Stimulated activated CD4-positive, alpha-beta T cell treated with anti-CD3 and anti-CD28 coated beads, TNF-alpha, amount 100 ng/mL, for 24 hours (primary cell): ENCODE measurements at places on chromosomes 1 and 21.

- DNase-seq = no peak
Observed at GRCh38 chr1:28925350-28925891, 11.1 kb downstream of the EPB41 start.

DNA sequence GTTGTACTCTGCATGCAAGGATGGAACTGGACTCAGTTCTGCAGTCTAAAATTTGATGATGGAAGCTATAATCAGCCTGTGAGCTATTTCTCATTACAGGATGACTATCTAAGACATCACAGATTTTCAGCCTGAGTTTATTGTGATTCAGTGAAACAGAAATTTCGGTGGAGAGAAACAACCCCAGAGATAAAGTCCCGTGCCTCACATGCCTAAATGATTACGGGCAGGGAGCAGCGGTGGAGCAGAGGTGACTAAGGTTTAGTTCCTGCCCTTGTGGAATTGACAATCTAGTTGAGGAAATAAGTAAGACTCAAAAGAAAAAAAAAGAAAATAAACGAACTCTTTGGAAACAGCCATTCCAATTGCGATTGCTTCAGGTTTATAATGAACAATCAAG is 96.9 kb downstream of the GRIK3 start:
- no peak for DNase-seq

- DNase-seq = no peak
Observed at GRCh38 chr1:209443361-209443931, 140.1 kb upstream of the CAMK1G start.

GRCh38 chr1:175272361-175272760 is 79.8 kb upstream of the KIAA0040 start:
- DNase-seq = no peak

GRCh38 chr1:151485685-151486255 is 25.4 kb upstream of the CGN start:
- no peak for DNase-seq

GRCh38 chr1:98931128-98931835 is 73.4 kb downstream of the PLPPR5 start:
- DNase-seq = no peak

GRCh38 chr1:207867136-207868109 is 43.5 kb downstream of the CD34 start:
- DNase-seq = no peak

GRCh38 chr1:23590058-23590783 is 30.9 kb upstream of the ID3 start:
- no peak for DNase-seq

- DNase-seq = no peak
Observed at GRCh38 chr1:152444045-152444444, 30.0 kb upstream of the CRNN start.

GRCh38 chr1:30487042-30487441 is 236.3 kb downstream of the MATN1 start:
- no peak for DNase-seq

DNA sequence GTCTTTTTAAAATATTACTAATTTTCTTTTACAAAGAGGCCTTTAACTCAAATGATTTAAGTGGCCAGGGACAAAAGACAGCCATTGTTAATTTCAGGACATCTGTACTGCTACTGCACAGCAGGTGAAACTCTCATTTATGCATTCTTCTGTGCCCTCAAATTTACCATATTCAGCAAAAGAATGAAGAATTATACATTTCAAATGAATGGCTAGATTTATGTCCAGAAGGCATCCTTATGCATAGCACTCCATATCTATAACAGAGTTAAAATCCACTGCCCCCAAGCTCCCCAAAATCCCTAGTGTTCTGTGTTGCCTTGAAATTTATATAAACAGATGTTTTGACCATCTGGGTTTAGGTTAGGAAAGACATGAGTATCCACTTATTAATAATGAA is 202.6 kb downstream of the DNM3 start:
- DNase-seq = no peak

GRCh38 chr1:5388622-5389021 is 603.6 kb downstream of the NPHP4 start:
- no peak for DNase-seq

DNA sequence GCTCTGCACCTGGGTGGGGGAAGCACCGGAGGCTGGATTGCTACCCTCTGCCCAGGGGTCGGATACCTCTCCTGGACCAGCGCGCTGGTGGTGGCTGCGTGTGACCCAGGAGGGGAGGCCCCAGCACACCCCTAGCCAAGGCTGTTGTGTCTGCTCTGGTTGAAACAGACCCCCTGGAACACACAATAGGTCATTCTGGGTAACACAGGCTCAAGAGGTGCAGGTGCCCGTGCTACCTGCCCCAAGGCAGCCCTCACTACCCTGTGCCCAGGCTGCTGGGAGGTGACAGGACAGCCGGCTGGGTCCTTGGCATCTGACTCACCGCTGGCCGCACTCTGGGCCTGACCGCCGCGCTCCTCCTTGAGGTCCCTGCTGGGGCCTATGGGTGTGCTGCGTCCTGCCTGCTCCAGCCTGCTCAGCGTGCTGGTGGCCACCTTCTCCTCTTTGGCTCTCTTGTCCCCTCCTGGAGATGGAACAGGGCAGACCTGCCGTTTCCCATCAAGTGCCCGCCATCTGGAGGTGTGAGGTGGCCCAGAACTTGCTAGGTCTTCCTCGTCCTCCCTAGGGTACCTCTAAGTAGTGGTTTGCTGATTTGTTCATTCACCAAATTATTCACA is 30.0 kb downstream of the ZBTB17 start:
- DNase-seq = no peak

- no peak for DNase-seq
Observed at GRCh38 chr1:173444757-173445156, 32.4 kb upstream of the PRDX6 start.

GRCh38 chr1:169288011-169288414 is 79.6 kb downstream of the NME7 start:
- DNase-seq = no peak

- DNase-seq = no peak
Observed at GRCh38 chr1:53145051-53145600, 2.7 kb upstream of the SLC1A7 start.

DNA sequence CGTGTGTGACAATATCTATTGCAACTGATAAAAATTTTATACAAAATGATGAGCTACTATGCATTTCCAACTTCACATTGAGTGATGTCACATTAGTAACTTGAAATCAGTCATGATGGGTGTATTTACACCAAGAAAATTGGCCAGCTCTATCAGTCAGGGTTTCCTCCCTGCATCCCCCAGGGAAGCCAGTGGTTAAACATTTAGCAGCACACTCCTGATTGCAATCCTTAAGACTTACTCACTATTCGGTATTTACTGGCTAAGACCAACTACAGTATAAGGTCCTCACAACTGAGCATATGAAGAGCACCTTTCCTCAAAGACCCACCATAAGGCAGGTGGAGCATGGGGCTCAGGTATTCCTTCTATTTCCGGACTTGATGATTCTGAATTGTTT is 41.3 kb upstream of the PTGFRN start:
- no peak for DNase-seq

- DNase-seq = no peak
Observed at GRCh38 chr1:30383221-30383711, 340.1 kb downstream of the MATN1 start.

DNA sequence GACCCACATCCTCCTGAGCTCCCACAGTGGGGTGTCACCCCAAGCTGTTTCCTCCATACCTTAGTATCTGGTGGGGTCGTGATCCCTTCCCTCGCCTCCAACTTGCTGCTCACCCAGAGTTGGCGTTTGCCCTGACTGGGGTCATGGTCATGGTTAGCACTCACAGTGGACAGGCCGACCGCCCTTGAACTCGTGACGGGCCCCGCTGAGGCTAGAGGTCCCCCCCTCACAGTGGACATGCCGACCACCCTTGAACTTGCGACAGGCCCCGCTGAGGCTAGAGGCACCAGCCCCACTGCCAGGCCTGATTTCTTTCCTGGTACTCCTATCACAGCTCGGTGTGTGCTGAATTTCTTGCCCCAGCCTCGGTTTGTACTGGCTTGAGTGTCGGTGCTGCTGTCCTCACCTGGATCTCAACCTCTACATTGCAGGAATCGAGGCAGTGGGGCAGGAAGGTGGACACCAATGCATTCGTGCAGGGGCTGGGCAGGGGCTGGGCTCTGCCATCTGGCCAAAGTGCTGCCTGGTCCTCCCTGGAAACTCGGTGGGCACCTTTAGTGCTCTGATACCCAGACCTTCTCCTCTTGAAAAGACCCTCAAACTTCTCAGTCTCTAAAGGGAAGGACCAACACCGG is 37.5 kb upstream of the AJAP1 start:
- no peak for DNase-seq

DNA sequence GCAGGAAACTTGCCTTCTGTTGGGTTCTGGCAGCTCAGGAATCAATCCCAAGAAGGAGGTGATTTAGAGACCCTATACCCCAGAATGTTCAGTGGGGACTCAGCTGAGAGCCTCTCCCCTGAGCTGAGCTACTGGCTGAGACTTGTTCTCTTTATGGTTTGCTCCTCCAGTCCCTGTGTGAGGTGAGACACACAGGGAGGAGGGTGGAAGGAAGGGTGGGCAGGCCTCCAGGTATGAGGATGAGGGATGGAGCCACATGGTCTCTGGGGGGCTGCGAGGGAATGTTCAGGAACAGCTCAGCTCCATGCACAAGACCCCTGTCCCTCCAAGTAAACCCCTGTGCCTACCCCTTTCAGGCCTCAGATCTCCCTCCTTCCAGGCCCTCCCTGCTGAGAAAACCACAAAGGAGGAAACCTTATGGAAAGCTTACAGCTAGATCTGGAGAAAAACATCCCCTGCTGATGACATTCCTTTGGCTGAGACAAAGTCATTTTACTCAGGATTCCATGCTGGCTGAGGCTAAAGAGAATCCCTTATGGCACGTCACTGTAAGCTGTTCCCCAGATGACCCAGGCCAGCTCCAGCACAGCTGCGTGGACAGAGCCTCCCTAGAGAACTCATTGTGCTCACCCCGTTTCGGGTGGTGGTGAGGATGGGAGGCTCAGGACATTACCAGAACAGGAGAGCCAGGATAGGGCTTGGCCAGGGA is 91.5 kb upstream of the IPO9 start:
- no peak for DNase-seq
